HAP-1 (cell line): ENCODE measurements at places on chromosomes 12 and 14.

DNA sequence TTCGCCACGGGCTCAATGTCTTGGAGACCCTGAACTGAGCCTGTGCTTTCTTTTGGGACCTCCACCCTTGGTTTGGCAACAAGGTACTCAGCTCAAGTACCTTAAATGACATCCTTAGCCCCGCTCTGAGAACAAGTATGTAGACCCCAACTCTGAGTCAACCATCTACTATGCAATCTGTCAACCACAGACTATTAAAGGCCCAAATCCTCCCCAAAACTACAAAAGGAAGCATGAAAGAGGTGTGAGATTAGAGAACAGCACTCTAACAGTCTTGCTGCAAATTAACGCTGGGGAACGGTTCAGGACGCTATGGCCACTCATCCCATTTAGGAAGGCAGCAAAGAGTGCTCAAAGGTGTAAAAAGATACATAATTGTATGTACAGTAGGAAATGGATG lies 52.1 kb downstream of the CCDC88C start:
- DNase-seq = no peak

DNA sequence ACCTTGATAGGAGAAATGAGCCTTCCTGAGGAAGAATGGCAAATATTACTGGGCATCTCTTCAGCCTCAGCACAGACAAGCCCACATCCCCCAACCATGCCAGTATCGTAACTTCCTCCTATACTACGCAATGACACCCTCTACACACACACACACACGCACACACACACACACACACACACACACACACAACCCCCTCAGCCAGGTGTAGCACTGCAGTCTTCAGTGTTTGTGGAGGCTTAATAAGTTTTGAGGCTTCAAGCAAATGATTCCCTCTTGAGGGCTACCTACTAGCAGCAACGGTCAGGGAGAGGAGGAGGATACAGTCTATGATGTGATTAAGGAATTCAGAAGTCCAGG lies 1.6 kb downstream of the DGKA start:
- no peak for DNase-seq

- DNase-seq = no peak
Measured at GRCh38 chr14:58812050-58812910, 174.5 kb downstream of the DACT1 start.

GRCh38 chr12:50980545-50980944 lies 28.2 kb downstream of the HIGD1C start:
- DNase-seq = no peak

DNA sequence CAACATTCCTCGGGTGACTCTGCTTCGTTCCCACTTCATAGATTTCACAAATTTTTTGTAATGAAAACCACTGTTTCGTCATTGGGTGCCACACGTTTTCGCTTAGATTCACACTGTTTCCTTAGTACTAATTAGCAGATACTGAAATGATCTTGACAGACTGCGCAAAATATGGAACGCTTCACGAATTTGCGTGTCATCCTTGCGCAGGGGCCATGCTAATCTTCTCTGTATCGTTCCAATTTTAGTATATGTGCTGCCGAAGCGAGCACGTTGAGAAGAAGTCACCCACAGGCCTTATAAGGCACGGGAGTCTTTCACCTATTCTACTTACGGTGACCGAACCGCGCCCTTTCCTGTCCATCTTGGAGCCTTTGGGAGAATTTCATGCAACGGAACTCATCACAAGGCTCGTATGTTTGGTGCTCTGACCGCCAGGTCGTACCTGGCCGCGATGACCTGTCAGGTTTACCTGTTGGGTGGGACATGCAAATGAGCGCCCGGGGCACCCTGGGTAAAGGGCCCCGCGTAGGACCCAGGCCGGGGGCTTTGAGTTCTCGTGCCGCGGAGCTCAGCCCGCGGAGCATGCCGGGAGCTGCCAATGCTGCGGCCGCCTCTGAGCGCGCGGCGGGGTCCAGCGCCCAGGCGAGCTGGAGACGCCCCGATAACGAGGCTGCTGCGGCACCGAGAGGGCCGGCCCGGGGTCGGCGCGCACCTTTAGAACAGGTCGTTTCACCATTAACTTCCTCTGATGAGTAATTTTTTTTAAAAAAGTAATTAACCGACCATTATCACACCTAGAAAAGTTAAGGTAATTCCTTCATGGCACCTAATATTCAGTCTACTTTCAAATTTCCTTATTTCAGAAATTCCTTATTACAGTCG lies at the start of gene RNU6-8:
Gene RNU6-8, minus strand, starts transcription at position 272 of the 885 bp plus-strand sequence.
- DNase-seq = peak; percentile 84

DNA sequence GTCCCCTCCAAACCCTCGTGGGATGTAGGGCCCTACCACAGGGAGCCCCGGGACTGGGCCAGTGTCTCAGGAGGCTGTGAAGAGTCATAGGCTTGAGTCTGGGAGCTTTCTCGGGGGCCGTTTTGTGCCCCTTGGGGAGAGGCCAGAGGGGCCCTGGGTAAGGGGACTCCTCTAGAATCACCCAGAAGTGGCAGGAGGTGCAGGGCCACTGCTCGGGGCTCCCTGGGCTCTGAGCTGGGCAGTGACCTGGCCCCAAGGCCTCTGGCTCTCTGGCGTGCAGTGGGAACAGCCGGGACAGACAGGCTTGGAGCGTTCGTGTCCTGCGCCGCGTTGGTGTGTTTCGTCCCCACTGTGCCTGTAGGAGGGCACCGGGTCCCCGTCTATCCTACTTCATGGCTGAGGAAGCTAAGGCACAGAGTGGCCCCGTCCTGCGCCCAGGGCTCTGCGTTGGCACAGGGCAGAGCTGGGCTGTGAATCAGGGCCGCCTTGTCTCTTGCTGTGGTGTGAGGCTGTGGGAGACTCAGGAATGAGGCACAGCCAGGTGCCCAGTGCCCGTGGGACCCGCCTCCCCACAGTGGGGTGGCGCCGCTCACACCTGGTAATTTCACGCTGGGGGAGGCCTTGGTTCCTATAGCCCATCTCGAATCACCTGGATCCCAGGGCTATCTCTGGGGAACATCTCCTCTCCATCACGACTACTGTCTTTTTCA lies 23.8 kb upstream of the KIF26A start:
- no peak for DNase-seq

DNA sequence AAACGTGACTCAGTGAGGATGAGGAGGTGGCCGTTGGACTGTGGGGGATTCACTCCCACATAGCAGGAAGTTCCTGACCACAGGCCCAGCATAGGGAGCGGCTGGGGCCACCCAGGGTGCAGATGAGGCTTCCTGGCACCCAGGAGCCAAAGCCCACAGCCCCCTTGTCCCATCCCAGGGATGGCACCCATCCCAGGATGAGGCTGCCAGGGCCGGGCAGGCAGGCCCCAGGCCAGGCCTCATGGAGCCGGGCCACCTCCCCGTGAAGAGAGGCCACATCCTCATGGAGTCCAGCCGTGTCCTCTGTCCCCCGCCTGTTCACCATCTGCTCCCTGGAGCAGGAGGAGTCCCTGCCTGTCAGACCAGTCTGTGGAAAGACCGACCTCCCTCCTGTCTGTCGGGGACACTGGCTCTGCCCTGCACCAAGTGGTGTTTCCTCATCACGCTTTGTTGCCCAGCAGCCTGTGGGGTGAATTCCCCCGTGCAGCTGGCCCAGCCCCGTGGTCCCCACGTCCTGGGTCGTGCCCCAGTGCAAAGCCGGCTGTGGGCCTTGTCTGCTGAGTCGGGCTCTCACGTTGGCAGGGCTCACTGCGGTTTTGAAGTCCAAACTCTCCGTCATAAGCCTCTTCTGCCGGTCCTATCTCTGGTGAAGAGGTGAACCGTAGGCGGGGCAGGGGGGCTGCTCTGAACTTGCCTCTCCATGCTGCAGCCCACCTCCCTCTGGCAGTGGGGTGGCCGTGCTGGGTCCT lies 24.5 kb downstream of the MMP17 start:
- DNase-seq = no peak

- DNase-seq = no peak
Measured at GRCh38 chr12:33926095-33926494, 96.2 kb upstream of the ALG10 start.

- no peak for DNase-seq
Measured at GRCh38 chr12:47190271-47190750, 110.6 kb upstream of the AMIGO2 start.

DNA sequence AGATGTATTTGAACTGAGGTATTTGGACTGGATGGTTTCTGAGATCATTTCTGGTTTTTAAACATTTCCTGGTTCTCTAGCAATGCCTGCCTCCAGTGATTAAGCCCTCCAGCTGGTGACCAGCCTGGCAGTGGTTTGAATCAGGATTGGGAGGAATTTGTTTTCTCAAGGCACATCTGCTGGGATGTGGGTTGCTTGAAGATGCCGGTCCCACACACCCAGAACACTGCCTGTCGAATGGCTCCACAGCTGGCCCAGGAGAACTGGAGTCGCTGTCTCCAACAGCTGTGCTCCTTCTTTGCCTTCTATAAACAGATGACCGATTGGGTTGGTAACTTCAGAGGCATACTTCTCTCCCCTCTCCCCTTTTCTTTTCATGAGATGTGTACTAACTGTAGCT lies 258.0 kb upstream of the DDHD1 start:
- DNase-seq = no peak

DNA sequence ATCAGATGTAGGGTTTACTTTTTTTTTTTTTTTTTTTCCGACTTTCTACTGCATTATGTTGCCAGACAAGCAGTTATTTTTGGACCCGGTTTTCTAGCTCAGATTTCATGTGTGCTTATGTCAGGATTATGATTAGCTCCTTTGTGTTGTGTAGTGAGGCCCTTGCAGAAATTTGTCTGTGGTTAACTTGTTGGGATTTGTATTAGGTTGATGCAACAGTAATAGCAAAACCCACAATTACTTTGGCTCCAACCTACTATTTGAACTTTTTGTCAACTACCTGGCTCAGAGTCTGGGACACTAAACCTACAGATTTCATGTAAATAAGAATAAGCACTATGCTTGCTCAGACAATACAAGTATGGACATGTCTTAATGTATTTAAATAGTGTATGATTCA lies 44.1 kb upstream of the KCNJ8 start:
- DNase-seq = no peak

- DNase-seq = no peak
Measured at GRCh38 chr12:40158592-40159111, 52.8 kb upstream of the SLC2A13 start.

DNA sequence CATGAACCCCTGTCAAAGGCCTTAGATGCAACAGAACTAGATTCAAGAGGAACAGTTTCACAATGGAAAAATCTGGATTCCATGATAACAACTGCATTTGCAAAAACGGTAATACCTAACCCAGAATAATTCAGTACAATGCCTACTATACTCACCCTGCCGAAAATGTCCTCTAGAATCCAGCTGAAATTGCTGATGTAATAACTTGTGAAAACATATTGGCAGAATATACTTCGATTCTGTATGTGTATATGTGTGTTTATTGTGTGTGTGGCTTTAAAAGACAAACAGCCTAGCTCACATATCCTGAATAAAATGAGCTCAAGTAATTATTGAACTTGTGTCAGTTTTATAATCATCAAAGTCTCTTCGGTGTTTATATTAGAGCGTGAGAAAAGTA lies 46.0 kb downstream of the PHLDA1 start:
- no peak for DNase-seq

GRCh38 chr14:51862860-51863259 lies 2.4 kb downstream of the GNG2 start:
- no peak for DNase-seq

- DNase-seq = no peak
Measured at GRCh38 chr14:23719225-23719985, 83.2 kb downstream of the DHRS2 start.

- DNase-seq = no peak
Measured at GRCh38 chr12:123808167-123808566, 46.1 kb downstream of the DNAH10 start.

DNA sequence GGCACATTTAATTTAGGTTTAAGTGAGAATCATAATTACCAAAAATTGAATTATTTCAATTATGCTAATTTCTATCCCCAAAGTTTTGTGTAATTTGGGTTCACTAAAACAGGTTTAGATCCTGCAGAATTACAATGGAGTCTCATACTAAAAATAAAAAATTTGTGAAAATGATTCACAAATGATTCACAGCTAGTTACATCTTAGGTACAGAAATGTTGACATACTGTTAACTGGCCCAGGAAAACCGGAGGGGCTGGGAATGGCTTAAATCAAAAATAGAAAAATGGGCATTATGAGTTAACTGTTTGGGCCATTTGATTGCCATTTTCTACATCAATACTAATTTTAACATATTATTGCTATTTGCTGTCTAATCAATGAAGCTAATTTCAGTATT lies 76.1 kb downstream of the RMST start:
- no peak for DNase-seq
